NCI-H1092 (cell line): ENCODE measurements at places on chromosomes 6 and 20.

DNA sequence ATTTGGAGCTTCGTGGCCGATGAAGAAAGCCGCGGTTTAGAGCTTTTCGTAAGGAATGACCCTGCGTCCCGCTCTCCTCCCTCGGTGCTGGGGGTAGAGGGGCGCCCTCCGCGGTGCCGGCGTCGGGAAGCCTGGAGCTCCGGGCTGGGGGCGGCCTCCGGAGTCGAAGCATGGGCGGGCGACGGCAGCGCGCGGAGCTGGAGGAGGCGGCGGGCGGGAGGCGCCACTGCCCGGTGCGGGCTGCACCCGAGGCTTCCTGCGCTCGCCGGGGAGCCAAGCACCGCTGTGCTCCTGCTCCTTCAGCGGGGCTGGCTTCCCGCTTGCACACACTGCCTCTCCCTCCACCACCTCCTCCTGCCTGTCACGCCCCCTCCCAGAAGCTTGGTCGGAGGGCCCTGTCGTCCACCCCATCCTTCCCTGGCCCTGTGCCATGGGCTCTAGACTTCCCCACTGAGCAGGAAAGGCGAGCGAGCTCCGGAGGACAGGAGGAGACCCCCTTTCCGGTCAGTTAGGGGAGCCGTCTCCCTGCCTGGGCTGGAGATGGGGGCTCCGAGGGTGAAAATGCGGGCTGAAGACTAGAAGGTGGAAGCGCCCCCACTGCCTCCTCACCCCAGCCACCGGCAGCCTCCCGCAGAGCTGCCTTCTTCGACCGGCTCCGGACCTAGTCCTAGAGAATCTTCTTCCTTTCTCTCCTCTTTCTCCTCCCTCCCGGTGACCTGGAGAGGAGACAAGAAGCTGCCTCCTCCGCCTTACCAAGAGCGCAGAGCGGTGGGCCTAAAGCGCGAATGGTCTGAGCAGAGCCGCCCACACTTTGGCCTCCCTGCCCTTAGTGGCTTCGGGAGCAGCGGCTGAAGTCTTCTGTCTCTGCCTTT lies 1.8 kb downstream of the CDH4 start:
- no peak for DNase-seq

DNA sequence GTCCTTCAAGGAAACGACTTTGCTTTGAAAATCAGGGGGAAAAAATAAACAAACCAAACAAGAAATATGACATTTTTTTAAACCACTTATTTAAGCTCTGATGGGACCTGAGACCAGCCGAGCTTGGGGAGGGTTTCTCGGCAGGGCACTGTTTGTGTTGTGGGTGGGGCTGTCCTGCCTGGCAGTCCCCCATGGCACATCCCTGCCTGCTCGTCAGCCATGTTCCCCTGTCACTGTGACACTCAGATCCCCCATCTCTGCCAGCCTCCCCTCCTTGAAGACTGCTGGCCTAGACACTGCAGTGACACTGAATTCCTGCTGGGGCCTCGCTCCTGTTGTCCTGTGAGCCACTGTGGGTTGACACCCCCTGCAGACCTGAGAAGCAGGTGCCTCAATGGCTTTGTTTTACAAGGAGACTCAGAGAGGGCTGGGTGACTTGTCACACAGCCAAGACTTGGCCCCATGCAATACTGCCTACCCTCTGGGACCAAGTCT lies 95.1 kb upstream of the PTPN1 start:
- no peak for DNase-seq

GRCh38 chr6:148700741-148701311 lies 46.0 kb upstream of the UST start:
- DNase-seq, result no peak

- DNase-seq, result no peak
Observed at GRCh38 chr6:22380236-22380635, 83.4 kb upstream of the PRL start.

GRCh38 chr20:62952968-62953838 lies 694 bp downstream of the SLC17A9 start:
- no peak for DNase-seq

DNA sequence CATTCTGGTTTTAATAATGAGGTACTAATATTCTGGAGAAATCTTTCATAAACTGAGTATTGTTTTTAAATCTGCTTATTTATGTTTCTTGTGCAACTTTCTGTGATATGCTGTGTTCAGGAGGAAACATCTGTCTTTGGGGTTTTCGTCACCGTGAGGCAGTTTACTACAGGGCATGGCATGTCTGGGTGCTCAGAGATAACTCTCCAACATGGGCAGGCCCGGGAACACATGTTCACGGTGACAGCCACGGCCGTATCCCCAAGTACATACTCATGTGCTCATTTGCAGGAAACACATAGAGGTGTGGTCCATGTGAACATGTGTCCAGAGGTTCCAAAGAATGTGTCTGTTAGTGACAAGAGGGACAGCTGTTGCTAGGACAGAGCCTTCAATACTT lies 62.1 kb upstream of the CNKSR3 start:
- no peak for DNase-seq

DNA sequence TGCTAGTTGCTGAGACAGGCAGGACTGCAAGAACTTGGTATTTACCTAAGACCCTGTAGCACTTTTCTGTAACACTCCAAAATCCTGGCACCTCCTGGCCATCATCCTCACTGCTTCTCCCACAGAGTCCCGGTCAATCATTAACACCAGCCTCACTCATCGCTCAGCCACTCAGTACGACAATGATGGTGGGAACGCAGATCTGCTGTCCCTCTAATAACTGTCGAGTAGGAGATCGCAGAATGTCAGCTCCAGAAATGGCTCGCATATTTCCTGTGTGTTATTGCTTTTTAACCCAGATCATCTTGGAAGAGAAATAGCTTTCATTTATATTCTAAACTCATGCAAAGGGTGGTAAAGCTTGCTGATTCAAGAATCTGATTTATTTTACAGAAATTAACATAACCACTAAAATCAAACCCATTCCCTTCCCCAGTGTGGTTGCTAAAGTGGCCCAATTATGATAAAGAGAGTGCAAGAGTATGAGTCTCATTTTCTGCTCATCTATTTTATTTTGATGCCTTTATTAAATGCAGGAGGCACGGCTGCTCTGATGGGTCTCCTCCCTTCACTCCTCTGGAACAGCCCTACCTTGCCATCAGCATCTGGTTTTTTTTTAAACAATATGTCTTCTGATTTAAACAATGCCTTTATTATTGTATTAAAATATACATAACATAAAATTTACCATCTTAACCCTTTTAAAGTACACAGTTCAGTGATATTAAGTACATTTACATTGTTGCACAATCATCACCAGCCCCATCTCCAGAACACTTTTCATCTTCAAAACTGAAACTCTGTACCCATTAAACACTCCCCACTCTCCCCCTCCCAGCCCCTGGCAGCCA lies 28.3 kb upstream of the GGTLC1 start:
- DNase-seq, result no peak

GRCh38 chr6:124947971-124948451 lies 14.2 kb upstream of the RNF217 start:
- DNase-seq, result no peak

GRCh38 chr20:51486197-51487005 lies 56.1 kb downstream of the NFATC2 start:
- no peak for DNase-seq

GRCh38 chr20:52923123-52923937 lies 48.8 kb upstream of the TSHZ2 start:
- no peak for DNase-seq

GRCh38 chr20:33840160-33840559 lies 29.0 kb downstream of the CHMP4B start:
- DNase-seq, result no peak

DNA sequence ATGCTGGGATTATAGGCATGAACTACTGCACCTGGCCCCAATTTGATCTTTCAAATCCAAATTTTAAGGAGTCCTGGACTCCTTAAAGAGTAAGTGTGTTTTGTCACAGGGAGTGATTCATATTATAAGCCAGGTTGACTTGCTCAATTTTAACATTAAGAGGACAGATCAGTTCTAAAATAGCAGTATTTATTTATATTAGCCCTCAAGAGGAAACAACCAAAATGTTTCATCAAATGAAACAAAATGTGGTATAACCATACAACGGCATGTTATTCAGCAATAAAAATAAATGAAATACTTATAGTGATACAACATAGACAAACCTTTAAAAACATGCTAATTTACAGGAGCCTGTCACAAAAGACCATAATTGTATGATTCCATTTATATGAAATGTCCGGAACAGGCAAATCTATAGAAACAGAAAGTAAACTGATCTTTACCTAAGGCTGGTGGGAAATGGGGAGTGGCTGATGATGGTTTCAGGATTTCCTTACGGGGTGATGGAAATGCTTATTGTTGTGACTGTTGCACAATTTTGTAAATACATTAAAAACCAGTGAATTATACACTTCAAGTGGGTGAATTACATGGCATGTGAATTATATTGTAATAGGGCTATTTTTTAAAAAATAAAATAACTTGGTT lies 637.4 kb downstream of the MMUT start:
- DNase-seq, result no peak

DNA sequence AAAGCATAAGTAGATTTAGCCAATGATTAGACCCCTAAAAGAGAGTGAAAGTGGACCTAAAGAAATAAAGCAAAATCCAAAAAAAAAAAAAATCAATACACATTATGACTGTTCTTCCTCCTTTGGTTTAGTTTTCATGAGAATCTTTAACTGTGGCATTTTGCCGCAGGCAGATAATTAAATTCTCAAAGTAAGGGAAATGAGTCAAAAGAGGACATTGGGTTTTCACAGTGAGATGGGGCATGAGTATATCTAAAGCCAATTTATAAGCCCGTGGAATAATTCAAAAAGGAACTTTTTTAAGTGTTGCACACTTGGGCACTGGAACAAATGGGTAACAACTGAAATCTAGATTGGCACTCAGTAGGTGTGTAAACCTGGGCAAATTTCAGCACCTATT lies 230.3 kb downstream of the PKHD1 start:
- DNase-seq, result no peak

DNA sequence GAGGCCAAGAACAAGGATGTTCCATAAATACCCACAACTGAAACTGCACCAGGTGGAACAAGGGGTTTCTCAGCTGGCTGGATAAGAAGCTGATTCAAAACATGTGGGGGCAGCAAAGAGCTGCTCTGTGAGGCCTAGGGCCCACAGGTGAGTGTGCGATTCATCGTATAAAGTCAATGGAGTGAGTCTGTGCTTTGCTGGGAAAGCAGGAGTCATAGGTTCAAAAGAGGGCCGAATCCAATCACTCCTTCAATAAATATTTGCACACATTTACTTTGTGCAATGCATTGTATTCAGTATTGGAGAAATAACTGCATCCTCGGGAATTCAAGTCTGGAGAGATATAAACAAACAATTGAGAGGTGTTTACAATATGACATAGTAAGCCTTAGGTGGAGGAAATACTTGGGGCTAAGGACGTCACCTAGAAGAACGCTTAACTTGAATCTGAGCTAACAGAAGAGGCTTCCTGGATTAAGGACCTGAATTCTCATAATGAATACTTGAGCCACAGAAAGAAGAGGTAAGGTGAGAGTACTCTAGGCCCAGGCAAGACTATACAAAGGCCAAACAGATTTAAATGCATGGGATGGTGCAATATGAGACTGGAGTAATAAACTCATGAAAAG lies 83.7 kb upstream of the TMEM30A start:
- DNase-seq, result peak; percentile 35

GRCh38 chr6:125217992-125218391 lies 64.4 kb downstream of the TPD52L1 start:
- no peak for DNase-seq

DNA sequence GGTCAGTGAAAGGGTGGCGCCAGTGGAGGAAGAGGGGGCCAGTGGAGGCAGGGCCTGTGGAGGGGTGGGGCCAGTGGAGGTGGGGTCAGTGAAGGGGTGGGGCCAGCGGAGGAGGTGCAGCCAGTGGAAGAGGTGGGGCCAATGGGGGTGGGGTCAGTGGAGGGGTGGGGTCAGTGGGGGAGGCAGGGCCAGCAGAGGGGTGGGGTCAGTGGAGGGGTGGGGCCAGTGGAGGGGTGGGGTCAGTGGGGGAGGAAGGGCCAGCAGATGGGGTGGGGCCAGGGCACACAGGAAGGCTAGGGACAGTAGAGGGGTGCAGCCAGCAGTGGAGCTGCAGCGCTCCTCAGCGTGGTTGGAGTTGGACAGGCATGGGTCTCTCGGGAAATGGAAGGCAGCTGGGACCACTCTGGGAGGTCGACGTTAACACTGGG lies 18.7 kb downstream of the ADRM1 start:
- no peak for DNase-seq

- DNase-seq, result no peak
Observed at GRCh38 chr6:108616973-108617372, 56.3 kb downstream of the FOXO3 start.

GRCh38 chr20:43650997-43651525 lies 15.9 kb upstream of the MYBL2 start:
- no peak for DNase-seq

GRCh38 chr20:37649017-37649416 lies 44.8 kb upstream of the CTNNBL1 start:
- no peak for DNase-seq

GRCh38 chr6:165804331-165805066 lies 141.5 kb upstream of the PDE10A start:
- DNase-seq, result no peak

DNA sequence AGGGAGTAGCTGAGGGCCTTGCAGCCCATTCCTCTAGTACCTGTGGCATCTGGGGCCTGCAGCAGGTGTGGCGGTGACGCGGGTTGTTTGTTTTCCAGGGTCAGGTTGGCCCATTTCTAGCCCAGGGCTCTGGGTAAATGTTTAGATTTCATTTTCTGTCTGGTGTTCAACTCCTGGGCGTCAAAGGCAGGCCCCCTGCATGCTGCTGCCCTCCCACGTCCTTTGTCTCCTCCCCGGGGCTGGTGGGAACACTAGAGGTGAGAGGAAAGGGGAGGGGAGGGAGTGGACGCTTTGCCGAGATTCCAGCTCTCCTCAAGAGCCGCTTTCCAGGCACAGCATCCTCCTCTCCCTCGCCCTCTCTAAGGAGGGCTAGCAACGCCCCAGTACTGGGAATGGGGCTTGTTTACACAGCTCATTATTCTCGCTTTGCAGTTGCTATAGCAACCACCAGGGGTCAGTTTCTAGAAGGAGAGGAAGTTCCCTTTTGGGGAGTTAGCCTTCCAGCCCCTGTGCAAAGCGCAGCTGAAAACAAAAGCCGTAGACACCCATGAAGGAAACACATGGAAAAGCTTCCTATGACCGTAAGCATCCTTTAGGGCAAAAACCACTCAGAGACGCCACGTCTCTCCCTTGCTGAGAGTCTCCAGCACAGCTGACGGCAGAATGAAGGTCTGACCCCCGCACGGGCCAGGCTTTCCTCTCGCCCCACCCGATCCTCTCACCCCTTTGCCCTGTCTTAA lies 170.6 kb downstream of the LY86 start:
- peak; percentile 31 for DNase-seq
